Activated T-helper 2 cell treated with anti-CD3 and anti-CD28 coated beads, Interferon-gamma antibody, Interleukin-2, Interleukin-4, amounts not matched to agents 10 μg/mL and 5 μg/mL and 100 μg/mL, durations not matched to agents 14 hours and 24 hours and 36 hours (primary cell): ENCODE measurements at places on chromosomes 16 and 17. TPM values are rescaled to one million over a fixed set of nuclear protein-coding genes. Genes with fewer than 3 reads are reported as not detected.
A peak's percentile ranks its signal among the peaks of the same experiment; 100 is the strongest.

DNA sequence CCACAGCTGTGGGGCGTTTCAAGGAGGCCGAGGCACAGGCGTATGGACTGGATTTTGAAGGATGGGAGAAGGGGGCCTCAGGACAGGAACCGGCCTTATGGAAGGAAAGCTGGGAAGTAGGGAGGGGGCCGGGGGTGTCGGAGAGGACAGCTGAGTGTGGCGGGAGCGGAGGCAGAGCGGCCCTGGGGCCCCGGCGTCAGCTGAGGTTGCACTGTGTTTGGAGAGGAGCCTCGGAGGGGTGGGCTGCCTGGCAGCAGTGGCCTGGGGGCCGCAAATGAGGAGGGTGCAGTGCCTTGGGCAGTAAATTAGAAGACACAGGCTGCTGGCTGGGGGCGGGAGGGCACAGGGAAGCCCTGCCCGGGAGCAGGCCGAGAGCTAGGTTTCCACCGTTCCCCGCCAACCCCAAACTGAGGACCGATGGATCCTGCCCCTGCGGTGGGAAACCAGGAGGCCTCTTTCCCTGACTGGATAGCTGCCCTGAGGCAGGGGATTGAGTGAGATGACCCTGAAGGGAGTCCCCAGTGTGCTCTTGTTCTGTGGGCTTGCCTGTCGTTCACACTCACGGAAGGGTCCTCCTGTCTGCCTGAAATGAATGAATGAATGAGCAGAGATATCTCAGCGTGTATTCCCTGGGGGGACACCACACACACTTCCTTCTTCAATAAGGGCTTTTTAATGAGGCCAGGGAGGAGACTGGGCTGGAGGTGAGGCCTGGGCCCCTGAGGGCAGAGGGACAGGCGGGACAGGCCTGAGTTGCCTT, 18.4 kb downstream of the FOXJ1 start:
- peak overlapping the region; percentile 58 for H3K27ac ChIP-seq
- H3K4me3 ChIP-seq = no peak overlapping the region
- DNase-seq = no peak
- peaks cover 15% of the 10 kb centered on the region for H3K4me1 ChIP-seq
- no peaks in the 10 kb centered on the region for H3K27me3 ChIP-seq

GRCh38 chr17:6667516-6667915, 16.0 kb downstream of the C17orf100 start:
- DNase-seq = no peak
- H3K4me3 ChIP-seq = no peak overlapping the region
- peaks cover 16% of the 10 kb centered on the region for H3K27me3 ChIP-seq
- peaks cover 8% of the 10 kb centered on the region for H3K4me1 ChIP-seq
- no peak overlapping the region for H3K27ac ChIP-seq

GRCh38 chr17:27384726-27385125, 71.5 kb upstream of the KSR1 start:
- peaks cover 5% of the 10 kb centered on the region for H3K27me3 ChIP-seq
- no peak overlapping the region for H3K27ac ChIP-seq
- H3K4me3 ChIP-seq = no peak overlapping the region

DNA sequence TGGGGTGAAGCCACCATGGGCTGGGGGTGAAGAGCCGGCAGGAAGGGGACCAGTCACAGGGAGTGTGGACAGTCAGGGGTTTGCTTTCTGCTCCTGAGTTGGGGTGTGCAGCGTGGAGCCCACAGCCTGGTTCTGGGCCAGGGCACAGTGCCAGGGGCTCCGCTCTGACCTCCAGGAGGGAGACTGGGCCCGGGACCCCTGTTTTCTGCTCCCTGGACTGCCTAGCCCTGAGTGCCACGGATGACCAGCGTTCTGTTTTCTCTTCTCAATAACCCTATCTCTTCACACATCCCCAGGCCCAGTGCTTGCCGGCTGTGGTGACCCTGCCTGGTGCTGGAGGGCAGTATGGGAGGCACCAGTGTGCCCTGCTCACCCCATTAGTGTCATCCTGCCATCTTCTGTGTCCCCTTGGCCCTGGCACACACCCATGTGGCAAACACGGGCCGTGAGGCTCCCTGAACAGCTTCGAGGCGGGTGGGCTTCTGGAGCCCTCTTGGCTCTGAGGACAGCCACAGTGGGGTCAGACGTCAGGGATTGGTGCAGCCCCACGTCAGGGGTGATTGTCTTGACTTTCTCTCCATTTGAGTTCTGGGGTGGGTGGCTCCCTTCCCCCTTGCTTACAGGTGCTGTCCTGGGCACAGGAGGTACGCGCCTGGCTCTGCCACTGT, 1.1 kb downstream of the CEMP1 start:
- H3K27ac ChIP-seq = no peak overlapping the region
- peak overlapping the region; percentile 21 for H3K4me3 ChIP-seq
- H3K27me3 ChIP-seq = no peaks in the 10 kb centered on the region
- peaks cover 14% of the 10 kb centered on the region for H3K36me3 ChIP-seq
- H3K4me1 ChIP-seq = peaks cover 12% of the 10 kb centered on the region

The ZNF469 gene
- 0.59 and 0.67 TPM in 2 replicates for total RNA-seq
